ENCODE measurements at places on chromosomes 11 and 22. TPM values are rescaled to one million over a fixed set of nuclear protein-coding genes. Genes with fewer than 3 reads are reported as not detected.
A peak's percentile ranks its signal among the peaks of the same experiment; 100 is the strongest.

GRCh38 chr11:12175694-12176241 is 65.4 kb downstream of the MICAL2 start:
- H3K36me3 ChIP-seq, result no peaks in the 10 kb centered on the region
- H3K27ac ChIP-seq, result no peak overlapping the region
- no peaks in the 10 kb centered on the region for H3K27me3 ChIP-seq
- H3K4me3 ChIP-seq, result no peak overlapping the region
- no peaks in the 10 kb centered on the region for H3K4me1 ChIP-seq

DNA sequence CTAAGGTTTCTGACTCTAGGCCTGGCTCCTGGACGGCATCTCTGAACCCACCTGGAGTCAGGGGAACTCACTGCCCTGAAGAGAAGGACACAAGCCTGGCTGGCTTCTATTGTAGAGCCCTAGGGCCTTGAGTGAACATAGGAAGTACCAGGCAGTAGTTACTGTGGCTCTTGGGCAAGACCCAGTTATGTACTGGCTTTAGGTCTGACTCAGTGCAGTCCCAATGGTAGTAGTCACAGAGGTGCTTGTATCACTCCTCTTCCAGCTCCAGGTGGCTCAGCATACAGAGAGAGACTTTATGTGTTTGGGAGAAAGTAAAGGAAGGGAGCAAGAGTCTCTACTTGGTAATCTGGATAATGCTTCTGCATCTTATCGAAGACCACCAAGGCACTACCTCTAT is 13.9 kb upstream of the PAK1 start:
- H3K4me1 ChIP-seq, result no peaks in the 10 kb centered on the region
- H3K27me3 ChIP-seq, result no peaks in the 10 kb centered on the region
- no peak overlapping the region for H3K4me3 ChIP-seq
- no peaks in the 10 kb centered on the region for H3K36me3 ChIP-seq

DNA sequence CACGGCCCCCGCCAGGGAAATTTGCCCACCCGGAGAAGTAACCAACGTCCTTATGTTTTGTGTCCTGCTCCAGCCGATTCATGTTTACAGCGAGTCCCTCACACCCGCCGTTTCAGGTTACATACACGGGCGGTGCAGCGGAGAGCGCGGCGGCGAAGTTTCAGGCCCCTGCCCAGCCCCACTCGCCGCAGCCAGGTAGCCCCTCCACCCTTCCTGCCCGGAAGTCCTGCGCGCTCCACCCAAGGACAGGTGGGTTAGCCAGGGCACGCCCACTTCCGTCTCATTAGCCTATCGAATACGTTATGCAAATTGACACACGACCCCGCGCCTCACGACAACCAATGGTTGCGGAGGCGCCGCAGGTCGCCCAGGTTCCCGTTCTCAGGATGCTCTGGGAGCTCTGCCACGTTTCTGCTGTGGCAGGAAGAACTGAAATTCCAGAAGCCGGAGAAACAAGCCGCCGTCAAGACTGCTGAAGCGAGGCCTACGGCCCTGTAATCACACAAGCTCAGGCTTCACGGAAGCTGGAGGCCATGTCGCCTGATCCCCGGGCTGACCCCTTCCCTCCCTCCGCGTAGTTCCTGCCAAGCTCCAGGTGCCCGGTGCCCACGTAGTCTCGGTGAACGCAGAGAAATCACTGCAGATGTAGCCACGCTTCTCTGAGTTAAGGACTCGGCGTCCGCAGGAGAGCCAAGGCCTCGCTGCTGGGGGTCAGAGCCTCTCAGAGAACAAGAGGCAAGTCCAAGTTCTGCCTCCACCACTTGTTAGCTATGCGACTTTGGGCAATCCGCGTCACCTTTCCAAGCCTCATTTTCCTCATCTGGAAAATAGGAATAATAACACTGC is 22.4 kb upstream of the MYH9 start:
- no peaks in the 10 kb centered on the region for H3K27me3 ChIP-seq
- DNase-seq, result peak; percentile 97
- H3K4me1 ChIP-seq, result peaks cover 74% of the 10 kb centered on the region
- no peaks in the 10 kb centered on the region for H3K36me3 ChIP-seq
- peak overlapping the region; percentile 90 for H3K27ac ChIP-seq

DNA sequence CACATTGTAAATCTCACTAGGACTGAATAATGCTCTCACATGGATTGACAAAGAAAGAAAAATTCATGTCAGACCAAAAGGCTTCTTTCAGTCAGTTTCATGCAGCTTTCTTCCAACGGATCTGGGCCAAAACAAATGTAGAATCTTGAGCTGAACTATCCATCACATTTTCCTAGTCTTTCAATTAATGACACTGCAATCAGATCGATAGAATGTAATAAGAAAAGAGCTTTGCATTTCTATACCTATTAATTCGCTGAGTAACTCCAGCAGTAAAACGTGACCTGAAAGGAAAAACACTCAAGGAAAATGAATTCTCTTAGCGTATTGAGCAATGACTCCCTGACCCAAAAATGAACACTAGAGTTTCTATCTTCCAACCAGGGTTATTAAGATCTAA is 194.8 kb upstream of the BLID start:
- H3K36me3 ChIP-seq, result no peaks in the 10 kb centered on the region
- no peak for DNase-seq
- H3K4me3 ChIP-seq, result no peak overlapping the region
- no peaks in the 10 kb centered on the region for H3K4me1 ChIP-seq

DNA sequence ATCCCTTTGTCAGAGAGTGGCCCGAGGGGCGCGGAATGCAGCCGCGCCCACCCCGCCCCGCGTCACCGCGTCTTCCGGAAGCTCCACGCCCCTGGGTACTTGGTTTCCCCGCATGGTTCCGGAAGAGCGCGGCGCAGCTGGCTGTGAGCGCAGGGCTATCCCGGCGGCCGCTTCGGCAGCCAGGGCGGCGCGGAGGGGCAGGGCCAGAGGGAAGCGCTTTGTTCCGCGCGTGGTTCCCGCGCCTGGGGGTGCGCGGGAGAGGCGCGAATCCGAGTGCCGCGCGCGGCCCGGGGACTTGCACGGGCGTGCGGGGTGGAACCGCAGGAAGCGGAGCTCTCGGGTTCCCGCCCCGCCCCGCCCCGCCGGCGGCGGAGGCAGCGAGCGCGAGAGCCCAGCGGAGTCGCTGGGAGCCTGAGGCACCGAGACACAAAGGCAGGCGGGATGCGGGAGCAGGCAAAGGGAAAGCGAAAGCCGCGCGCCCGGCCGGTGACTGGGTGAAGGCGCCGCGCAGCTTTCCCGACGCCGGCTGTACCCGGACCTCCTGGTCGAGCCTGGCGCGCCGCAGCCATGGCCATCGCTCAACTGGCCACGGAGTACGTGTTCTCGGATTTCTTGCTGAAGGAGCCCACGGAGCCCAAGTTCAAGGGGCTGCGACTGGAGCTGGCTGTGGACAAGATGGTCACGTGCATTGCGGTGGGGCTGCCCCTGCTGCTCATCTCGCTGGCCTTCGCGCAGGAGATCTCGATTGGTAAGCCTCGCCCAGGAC is at the start of gene PANX1:
TSS of gene PANX1 (plus strand) at position 96 of the 766 bp plus-strand sequence. CDS start at position 568, 472 bp downstream.
- peak within 1 kb of the TSS; percentile 87 for H3K27ac ChIP-seq
- peak within 1 kb of the TSS; percentile 94 for H3K4me3 ChIP-seq
- no peaks in the 10 kb centered on the region for H3K27me3 ChIP-seq
- DNase-seq, result peak; percentile 76

DNA sequence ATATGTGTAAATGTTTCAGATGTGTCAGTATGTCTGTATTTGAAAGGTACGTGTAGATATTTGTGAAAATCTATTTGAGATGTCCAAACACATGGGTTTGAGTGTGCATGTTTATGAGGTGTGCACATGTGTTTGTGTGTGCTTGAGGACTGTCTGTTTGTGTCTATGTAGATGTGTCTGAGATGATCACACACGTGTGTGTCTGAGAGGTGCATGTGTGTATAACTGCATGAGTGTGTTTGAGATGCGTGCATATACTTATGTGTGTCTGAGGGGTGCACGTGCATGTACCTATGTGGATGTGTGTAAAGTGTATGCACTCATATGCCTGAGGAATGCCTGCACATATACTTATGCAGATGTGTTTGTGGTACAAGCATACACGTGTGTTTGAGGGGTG is 584.4 kb downstream of the BUD13 start:
- no peak for DNase-seq
- no peak overlapping the region for H3K4me3 ChIP-seq
- H3K27me3 ChIP-seq, result peaks cover 6% of the 10 kb centered on the region
- no peak overlapping the region for H3K27ac ChIP-seq
- peaks cover under 1% of the 10 kb centered on the region for H3K4me1 ChIP-seq

- DNase-seq, result no peak
- H3K36me3 ChIP-seq, result no peaks in the 10 kb centered on the region
- no peak overlapping the region for H3K27ac ChIP-seq
- H3K4me3 ChIP-seq, result no peak overlapping the region
- peaks cover 17% of the 10 kb centered on the region for H3K4me1 ChIP-seq
- peaks cover 2% of the 10 kb centered on the region for H3K27me3 ChIP-seq
Observed at GRCh38 chr11:69832561-69833413, 13.6 kb upstream of the FGF3 start.

Gene CHADL
- 2.9 TPM for total RNA-seq

GRCh38 chr22:25680956-25681355 is 61.0 kb upstream of the MYO18B start:
- no peak for DNase-seq
- H3K27me3 ChIP-seq, result no peaks in the 10 kb centered on the region
- no peak overlapping the region for H3K27ac ChIP-seq
- H3K4me3 ChIP-seq, result no peak overlapping the region

GRCh38 chr11:26950260-26950719 is 43.6 kb upstream of the FIBIN start:
- H3K36me3 ChIP-seq, result no peaks in the 10 kb centered on the region
- no peaks in the 10 kb centered on the region for H3K4me1 ChIP-seq
- H3K27me3 ChIP-seq, result no peaks in the 10 kb centered on the region

GRCh38 chr22:27122574-27122973 is 465.2 kb downstream of the MIAT start:
- 0 out of 3 replicates have a peak, but pooled peaks cover 3% of the 10 kb centered on the region for H3K27me3 ChIP-seq
- H3K4me1 ChIP-seq, result no peaks in the 10 kb centered on the region
- no peak overlapping the region for H3K4me3 ChIP-seq
- H3K27ac ChIP-seq, result no peak overlapping the region
- no peaks in the 10 kb centered on the region for H3K36me3 ChIP-seq

DNA sequence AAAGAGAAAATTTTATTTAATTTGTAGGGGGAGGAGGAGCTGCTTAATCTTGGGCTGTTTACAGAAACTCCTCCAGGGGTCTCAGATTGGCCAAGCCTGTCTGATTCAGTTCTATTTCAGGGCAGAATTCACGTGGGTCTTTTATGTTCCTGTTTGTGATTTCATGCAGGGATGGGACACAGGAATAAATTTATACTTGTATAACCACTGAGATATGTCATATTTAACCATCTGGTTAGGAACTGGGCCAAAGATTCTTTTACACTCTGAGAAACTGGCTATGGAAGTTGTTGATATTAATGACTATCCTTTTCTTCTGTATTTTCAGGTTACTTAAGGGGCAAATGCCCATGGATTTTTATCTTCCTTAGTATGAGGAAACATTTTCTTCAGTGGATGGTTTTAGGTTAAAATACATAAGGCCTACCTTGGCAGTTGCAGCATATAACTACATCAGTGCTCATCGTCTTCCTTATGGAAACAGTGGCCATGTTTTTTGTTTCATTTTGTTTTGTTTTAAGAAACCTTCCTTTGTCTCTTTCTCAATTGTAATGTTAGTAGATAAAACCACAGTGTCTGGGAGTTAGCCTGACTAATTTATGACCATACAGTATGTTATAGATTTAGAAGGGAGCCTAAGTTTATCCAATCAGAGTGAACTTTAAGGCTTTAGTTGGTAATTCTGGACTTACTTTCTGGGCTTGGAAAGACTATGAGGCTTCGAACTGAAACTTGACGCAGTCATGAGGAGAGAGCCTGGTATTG is 132.4 kb upstream of the ANO3 start:
- no peak overlapping the region for H3K27ac ChIP-seq
- H3K4me1 ChIP-seq, result no peaks in the 10 kb centered on the region
- no peaks in the 10 kb centered on the region for H3K27me3 ChIP-seq
- no peaks in the 10 kb centered on the region for H3K36me3 ChIP-seq
- DNase-seq, result no peak

Gene VPREB3
- total RNA-seq, result not detected

DNA sequence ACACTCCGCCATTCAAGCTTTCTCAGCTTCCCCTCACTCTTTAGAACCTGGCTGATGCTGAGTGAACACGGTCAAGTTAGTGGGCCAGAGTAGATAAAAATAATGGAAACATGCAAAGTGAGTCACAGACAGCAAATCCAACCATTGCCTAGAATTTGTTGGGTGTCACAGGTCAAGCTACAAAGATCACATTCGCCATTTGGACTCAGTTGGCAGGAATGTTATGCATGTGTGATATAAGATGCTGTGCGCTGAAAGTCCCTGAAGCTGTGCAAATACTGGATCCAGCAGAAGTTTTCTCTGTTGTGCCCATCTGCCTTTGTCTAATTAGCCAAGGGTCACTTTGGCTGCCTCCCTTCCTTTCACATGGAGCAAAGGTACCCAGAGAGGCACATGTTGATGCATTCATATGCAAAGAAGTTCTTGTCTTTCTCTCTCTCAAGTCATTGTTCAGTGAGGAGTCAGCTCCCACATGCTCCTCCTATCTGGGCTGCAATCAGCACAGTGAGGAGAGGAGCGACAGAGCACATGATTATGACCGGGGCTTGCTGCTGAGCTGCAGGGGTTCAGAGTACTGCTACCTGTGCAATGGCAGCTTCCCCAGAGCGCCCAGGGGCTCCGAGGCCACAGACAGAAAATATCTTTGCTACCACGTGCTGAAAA is 39.7 kb downstream of the FLI1 start:
- no peak overlapping the region for H3K27ac ChIP-seq
- DNase-seq, result no peak
- no peaks in the 10 kb centered on the region for H3K27me3 ChIP-seq
- H3K4me1 ChIP-seq, result no peaks in the 10 kb centered on the region
- H3K4me3 ChIP-seq, result no peak overlapping the region

DNA sequence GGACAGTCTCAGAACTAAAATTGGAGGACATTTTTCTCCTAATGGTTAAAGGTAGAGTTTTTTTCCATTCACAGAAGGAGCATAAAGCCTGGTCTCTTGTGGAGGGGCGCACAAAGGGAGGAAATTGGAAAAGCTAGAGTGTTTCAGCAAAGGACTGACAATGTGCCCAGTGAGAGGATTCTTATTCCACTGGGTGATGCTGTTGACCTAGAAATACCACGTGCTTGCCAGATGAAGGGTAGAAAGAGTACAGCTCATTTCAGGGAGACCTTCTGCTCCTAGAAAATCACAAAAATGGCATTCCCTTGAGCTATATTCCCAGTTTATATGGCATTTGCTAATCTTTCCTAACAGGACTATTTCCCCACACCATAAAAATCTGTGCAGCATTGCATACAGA is 21.1 kb downstream of the MS4A6E start:
- no peak overlapping the region for H3K27ac ChIP-seq
- no peaks in the 10 kb centered on the region for H3K36me3 ChIP-seq
- no peak overlapping the region for H3K4me3 ChIP-seq

Measured in HepG2 (cell line).